ENCODE measurements at places on chromosomes 2 and 18.

- DNase-seq, result no peak
Observed at GRCh38 chr2:216151313-216152025, 42.3 kb downstream of the XRCC5 start.

GRCh38 chr2:128667391-128667790 is 348.7 kb upstream of the HS6ST1 start:
- no peak for DNase-seq

DNA sequence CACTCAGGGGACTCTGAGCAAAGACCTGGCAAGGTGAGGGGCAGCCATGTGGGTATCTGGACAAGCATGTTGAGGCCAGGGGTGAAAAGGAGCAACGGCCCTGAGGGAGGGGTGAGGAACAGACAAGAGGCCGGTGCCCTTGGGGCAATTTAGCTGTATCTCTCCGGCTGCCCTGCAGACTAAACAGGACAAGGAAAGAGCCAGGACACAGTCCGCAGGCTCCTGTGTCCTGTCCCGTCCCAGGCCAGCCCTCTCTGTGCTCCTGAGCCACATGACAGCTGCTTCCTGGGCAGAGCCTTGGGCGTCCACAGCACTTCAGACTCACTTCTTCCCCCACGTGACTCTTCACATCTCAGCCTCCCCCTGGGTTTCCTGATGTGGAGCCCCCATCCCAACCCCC is 206.1 kb downstream of the KLHL29 start:
- DNase-seq, result no peak

DNA sequence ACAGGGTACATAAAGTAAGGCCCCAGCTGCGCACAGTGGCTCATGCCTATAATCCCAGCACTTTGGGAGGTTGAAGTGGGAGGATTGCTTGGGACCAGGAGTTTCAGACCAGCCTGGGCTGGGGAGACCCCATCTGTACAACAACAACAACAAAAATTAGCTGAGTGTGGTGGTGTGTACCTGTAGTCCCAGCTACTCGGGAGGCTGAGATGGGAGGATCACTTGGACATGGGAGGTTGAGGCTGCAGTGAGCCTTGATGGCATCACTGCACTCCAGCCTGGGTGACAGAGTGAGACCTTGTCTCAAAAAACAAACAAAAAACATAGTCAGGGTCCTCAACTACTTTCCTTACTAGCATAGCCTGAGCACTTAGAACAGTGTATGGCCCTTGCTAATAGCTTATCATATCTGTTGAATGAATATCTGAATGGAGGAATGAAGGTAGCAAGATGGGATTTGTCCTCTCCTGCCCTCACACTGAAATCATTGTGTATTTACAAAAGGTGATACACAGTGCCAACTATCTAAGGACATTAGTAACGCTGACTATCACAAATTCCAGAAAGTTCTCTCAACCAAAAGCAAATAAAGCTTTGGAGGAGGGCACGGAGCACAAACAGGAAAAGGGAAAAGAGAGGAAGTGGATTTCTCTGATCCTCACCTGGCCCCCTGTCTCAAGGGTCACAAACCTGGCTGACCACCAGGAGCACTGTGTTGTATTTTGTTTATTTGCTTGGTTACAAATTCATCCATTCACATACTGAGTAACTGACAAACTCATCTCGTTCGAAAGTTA is 38.1 kb downstream of the L3MBTL4 start:
- no peak for DNase-seq

GRCh38 chr18:43964666-43965065 is 687.4 kb upstream of the SYT4 start:
- no peak for DNase-seq

- DNase-seq, result no peak
Observed at GRCh38 chr18:58087928-58088690, 44.1 kb downstream of the NEDD4L start.

DNA sequence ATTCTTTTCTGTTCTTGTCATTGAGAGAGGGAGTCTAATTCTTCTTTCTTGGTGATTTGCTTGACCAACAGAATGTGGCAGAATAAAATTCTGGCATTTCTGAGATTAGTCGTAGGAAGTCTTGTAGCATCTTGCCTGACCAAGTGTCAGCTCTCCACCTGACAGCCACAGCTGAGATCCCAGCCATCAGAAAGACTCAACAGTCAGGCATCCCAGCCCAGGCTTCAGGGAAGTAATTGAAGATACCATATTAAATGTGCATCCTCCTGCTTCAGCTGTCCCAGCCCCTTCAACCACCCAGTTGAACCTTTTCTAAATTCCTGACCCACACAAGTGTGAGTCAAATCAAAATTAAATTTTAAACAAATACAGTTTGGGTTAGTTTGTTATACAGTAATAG is 208.3 kb downstream of the PIK3C3 start:
- no peak for DNase-seq

GRCh38 chr2:159939946-159940345 is 122.5 kb downstream of the PLA2R1 start:
- no peak for DNase-seq

GRCh38 chr2:219947575-219947974 is 320.1 kb downstream of the SLC4A3 start:
- no peak for DNase-seq

DNA sequence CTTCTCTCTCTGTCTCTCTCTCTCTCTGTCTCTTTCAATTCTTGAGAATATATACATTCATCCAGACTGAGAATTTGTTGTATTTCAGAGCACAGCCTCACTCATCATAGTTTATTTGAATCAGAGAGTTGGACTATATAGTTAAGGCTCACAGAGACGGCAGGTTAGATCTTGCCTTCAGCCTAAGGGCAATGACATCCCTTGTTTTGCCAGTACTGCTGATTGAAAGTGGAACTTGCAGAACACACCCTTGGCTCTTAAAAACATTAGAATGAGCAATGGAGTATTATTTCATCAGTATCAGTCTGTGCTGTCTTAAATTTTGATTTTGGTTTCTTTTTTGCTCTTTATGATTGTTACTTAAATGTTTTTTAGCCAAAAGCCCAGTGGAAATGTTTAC is 62.0 kb upstream of the DSG1 start:
- no peak for DNase-seq

GRCh38 chr2:170404846-170405245 is 226.9 kb downstream of the MYO3B start:
- no peak for DNase-seq

DNA sequence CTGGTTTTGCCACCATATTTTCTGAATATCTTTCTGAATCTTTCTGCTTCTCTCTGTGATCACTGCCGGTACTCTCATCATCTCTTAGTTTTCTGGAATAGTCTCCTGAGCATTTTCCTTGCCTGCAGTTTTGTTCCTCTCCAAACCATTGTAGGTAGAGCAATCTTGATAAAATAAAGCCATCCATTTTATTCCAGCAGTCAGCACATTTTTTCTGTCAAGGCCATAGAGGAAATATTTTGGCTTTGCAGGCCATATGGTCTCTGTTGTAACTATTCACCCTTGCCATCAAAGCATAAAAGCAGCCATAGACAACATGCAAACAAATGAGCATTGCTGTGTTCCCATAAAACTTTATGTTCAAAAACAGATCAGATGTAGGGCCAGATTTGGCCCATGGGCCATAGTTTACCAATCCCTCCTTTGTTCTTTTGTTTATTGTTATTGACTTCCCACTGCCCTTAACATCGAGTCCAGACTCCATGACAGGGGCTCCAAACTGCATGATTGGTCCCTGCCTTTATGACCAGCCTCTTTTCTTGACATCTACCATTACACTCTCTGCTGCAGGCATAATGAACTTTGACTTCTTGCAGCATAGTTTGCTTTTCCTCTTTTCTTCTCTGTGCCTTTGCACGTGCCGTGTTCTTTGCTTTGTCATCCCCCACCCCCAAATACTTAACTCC is 29.8 kb downstream of the TMEM87B start:
- no peak for DNase-seq

GRCh38 chr18:8300751-8301410 is 308.4 kb upstream of the RAB12 start:
- no peak for DNase-seq

DNA sequence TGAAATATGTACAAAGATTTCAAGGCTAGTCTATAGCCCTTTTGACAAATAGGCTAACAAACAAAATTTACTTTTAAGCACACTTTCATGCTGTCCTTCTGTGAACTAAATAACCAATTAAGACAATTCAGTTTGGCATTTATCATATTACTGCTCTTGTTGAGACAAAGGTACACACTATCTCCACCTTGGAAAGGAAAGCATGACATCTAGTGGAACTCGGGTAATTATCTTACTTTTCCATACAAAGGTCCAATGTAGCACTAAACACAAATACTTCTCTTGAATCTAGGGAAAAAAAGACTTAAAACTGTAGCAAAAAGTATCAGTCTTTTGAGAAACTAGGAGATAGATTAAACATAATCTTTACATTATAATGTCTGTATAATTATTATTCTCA is 125.0 kb upstream of the CD226 start:
- DNase-seq, result no peak

- DNase-seq, result no peak
Observed at GRCh38 chr2:109513749-109514588, 99.8 kb downstream of the SEPTIN10 start.

- no peak for DNase-seq
Observed at GRCh38 chr18:78242806-78243205, 736.8 kb upstream of the SALL3 start.

DNA sequence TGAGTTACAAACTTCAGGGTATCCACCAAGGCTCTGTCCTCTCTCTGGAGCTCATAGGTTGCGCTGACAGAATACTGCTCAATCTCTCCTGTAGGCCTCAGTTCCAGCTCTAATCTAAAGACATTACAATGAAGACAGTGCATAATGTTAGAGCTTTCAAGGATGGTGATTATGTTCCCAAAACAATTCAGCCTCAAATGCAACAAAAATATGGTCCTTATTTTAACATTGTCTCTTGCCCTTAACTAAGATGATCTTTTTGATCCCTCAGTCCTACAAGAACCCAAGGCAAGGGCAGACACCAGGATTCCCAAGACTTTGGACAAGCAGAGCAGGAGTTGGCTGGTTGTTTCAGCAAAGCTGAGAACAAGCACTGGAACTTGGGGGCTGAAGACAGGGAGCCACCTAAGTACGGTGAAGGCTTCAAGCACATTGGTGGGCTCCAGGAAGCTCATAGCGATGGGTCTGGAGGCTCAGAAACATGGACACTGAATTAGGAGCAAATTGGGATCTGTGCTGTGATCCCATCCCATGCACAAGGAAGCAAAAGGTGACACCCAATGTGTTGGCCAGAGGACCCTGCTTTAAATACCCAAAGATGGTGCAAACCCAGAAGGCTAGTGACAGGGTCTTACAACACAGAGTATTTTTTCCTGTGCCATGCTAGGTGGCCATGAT is 24.7 kb downstream of the APOB start:
- no peak for DNase-seq

DNA sequence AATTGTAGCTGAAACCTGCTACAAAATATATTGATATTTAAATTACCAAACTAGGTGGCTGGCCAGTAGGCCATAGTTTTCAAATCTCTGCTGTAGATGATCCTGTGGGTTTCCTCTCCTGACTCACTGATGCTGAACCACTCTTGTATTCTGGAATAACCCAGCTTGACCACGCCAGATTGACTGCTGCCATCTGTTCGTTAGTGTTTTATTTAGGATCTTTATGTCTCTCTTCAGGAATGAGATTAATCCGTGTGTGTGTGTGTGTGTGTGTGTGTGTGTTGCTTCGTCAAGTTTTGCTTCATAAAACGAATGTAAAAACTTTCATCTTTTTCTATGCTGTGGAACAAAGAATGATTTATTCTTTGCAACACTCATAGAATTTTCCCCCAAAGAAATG is 187.1 kb downstream of the DYSF start:
- DNase-seq, result no peak

- no peak for DNase-seq
Observed at GRCh38 chr2:190722061-190722759, 73.3 kb downstream of the NAB1 start.

GRCh38 chr2:169705927-169706326 is 11.7 kb downstream of the PHOSPHO2 start:
- no peak for DNase-seq

GRCh38 chr18:62603211-62603610 is 80.4 kb downstream of the ZCCHC2 start:
- no peak for DNase-seq

DNA sequence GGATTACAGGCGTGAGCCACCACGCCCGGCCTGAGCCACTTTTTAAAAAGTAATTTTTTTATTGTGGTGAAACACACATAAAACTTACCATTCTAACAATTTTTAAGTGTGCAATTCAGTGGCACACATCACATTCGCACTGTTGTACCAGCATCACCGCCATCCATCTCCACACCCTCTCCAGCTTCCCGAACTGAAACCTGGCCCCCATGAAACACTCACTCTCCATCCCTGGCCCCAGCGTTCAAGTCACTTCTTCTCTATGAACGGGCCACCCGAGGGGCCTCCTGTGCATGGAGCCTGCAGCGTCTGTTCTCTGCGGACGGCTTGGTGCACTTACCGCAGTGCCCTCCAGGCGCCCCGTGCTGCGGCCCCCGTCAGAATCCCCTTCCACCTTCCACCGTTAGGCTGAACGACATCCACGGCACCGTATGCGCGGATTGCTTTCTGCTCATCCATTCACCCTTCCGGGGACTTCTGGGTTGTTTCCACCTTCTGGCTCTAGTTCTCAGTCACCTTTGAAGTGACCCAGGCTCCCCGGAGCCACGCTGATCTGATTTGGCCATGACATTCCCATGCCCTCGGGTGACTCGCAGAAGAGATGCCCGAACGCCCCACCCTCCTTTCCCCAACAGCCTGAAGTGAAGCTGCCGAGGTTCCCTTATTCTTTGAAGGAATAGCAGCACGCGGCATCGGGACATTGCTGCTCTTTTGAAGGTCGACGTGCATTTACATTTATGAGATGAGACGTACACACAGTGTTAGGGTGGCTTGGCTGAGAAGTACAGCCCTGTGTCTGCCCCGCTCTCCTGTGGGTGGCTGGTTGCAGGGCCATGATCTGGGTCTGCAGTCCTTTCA is 134.4 kb downstream of the MBP start:
- DNase-seq, result no peak

DNA sequence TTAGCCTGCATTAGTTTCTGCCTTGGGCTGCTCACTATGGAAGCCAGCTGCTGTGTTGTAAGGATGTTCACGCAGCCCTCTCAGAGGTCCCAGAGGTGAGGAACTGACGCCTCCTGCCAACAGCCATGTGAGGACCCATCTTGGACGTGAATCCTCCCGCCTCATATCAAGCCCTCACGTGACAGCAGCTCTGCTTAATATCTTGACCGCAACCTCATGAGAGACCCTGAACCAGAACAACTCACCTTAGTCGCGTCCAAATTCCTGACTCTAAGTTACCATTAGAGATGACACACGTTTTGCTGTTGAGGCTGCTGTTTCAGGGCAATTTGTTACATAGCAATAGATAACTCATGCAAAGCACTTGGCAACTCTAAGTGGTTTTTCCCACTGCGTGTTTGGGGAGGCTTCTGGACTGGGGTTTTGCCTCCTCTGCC is 97.7 kb downstream of the TMEM17 start:
- DNase-seq, result no peak

- no peak for DNase-seq
Observed at GRCh38 chr2:226300196-226300886, 499.3 kb downstream of the IRS1 start.

- DNase-seq, result no peak
Observed at GRCh38 chr2:19059076-19059475, 299.3 kb downstream of the OSR1 start.

GRCh38 chr2:150674283-150674682 is 186.8 kb upstream of the RND3 start:
- no peak for DNase-seq

GRCh38 chr2:69315160-69315761 is 71.8 kb downstream of the GFPT1 start:
- no peak for DNase-seq

All from type B pancreatic cell (in vitro differentiated cells).